ENCODE measurements at places on chromosomes 12 and 14. TPM values are rescaled to one million over a fixed set of nuclear protein-coding genes. Genes with fewer than 3 reads are reported as not detected.

IAPP gene
- not detected for total RNA-seq

WNT1 gene
- total RNA-seq = not detected

DIO2 gene
- 10.7 TPM for total RNA-seq

PRICKLE1 gene
- total RNA-seq = 0.73 TPM

GPR132 gene
- 0.43 TPM for total RNA-seq

RNF212B gene
- total RNA-seq = not detected

OTOGL gene
- total RNA-seq = not detected

RD3L gene
- total RNA-seq = not detected

BBOF1 gene
- total RNA-seq = 3.6 TPM

CD163 gene
- total RNA-seq = not detected

TC2N gene
- total RNA-seq = 0.72 TPM

RNF10 gene
- 101 TPM for total RNA-seq

NOS1 gene
- total RNA-seq = 0.54 TPM

POTEG gene
- total RNA-seq = not detected

RHEBL1 gene
- 4.9 TPM for total RNA-seq

ADAMTS20 gene
- not detected for total RNA-seq

MGP gene
- not detected for total RNA-seq

SINHCAF gene
- 49.2 TPM for total RNA-seq

RDH12 gene
- total RNA-seq = not detected

MAP3K9 gene
- 4.7 TPM for total RNA-seq

ASPG gene
- not detected for total RNA-seq

NUAK1 gene
- 11.0 TPM for total RNA-seq

SCFD1 gene
- 26.8 TPM for total RNA-seq

GMFB gene
- 86.1 TPM for total RNA-seq

DPY19L2 gene
- total RNA-seq = 2.6 TPM

PPP2R5C gene
- total RNA-seq = 59.2 TPM

TCL1A gene
- not detected for total RNA-seq

SPATS2 gene
- total RNA-seq = 34.9 TPM

RDH5 gene
- 1.7 TPM for total RNA-seq

ZFP36L1 gene
- 174 TPM for total RNA-seq

RNASE7 gene
- not detected for total RNA-seq

GPR65 gene
- total RNA-seq = not detected

CLEC6A gene
- total RNA-seq = not detected

MYH6 gene
- total RNA-seq = not detected

SLC5A8 gene
- not detected for total RNA-seq

ANO4 gene
- total RNA-seq = 0.11 TPM

FLVCR2 gene
- 3.6 TPM for total RNA-seq
